Activated T-helper 1 cell treated with anti-CD3 and anti-CD28 coated beads, Interleukin-12 subunit alpha, Interleukin-12 subunit beta, Interleukin-2, Interleukin-4 antibody, amounts not matched to agents 30 ng/mL and 10 ng/mL and 1 ng/mL, durations not matched to agents 14 hours and 24 hours and 36 hours (primary cell): ENCODE measurements at places on chromosomes 16 and 17. TPM values are rescaled to one million over a fixed set of nuclear protein-coding genes. Genes with fewer than 3 reads are reported as not detected.
A peak's percentile ranks its signal among the peaks of the same experiment; 100 is the strongest.

ACSM3 gene
- total RNA-seq: 1.9 and 2.9 TPM in 2 replicates

PKMYT1 gene
- total RNA-seq: 151 and 152 TPM in 2 replicates

- DNase-seq: no peak
These were observed 13.8 kb upstream of the CD79B start for GRCh38 chr17:63945784-63946439.

DNA sequence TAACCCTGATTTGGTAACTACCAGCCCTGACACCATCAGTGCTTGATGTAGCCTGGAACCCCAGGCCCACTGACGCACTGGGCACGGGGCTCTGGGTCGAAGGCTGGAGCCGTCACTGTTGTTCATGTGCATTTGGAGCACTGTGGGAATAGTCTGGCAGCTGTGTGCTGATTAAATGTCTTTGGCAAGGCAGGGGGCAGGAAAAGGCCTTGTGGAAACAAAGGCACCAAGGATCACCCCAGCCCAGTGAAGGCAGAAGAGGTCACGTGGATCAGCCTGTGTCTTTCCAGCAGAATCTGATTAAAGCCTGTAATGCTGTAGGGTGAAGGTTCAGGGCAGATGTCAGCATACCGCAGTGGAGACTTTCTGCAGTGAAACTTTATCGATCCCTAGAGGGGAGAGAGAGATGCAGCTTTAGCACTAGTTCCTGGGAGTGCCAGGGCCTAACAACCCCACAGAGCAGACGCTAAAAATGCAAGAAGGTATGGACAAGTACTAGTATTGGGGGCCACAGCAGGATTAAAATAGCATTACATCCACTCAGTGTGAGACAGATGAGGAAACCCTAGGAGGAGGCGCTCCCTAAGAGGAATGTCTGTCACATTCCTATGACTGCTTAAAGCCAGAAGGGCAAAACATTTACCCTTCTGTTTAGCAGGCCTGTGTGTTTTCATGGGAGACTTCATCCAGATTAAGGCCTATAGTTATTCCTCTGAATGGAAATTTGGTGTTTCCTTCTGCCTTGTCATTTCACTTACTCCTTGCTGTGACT, 9.7 kb downstream of the ZNHIT3 start:
- no peak for DNase-seq

GRCh38 chr16:55672471-55672870, 16.7 kb downstream of the SLC6A2 start:
- DNase-seq: no peak

- DNase-seq: peak; percentile 14
These were observed 878 bp upstream of the DNAJA2 start for GRCh38 chr16:46974352-46974751.

GRCh38 chr17:31318298-31318801, 3.1 kb downstream of the EVI2A start:
- peak; percentile 46 for DNase-seq

GRCh38 chr16:12416136-12416787, 387.4 kb downstream of the CPPED1 start:
- DNase-seq: no peak
